HFFc6 (cell line): ENCODE measurements at places on chromosomes 5 and 9. TPM values are rescaled to one million over a fixed set of nuclear protein-coding genes. Genes with fewer than 3 reads are reported as not detected.

TMEM174 gene
- total RNA-seq: not detected in 3 replicates

GRCh38 chr5:150350524-150351344, 6.8 kb upstream of the TCOF1 start:
- no peak overlapping the region for H3K4me3 ChIP-seq
- peaks cover 30% of the 10 kb centered on the region for H3K4me1 ChIP-seq
- peaks cover under 1% of the 10 kb centered on the region for H3K27me3 ChIP-seq
- H3K36me3 ChIP-seq: no peaks in the 10 kb centered on the region
- DNase-seq: peak; percentile 71

DNA sequence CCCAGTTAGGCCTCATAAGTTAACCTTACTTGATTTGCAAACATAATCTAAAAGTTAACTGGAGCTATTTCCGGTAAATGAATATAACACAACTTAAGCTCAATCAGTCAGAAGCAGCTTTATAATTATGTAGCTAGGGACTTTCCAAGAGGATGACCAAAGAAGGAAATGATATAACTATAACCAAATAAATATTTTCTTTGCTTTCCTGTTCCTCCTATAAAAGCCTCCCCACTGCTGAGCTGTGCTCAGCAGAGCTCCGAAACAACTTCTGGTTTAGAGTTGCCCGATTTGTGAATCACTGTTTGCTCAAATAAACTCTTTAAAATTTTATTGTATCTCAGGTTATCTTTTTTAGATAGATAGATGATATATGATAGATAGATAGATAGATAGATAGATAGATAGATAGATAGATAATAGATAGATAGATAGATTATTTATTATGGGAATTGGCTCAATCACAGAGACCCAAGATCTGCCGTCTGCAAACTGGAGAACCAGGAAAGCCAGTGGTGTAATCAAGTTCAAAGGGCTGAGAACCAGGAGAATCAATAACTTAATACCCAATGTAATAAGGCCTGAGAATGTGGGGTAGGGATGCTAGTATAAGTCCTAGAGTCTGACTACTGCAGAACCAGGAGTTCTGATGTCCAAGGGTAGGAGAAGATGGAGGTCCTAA, 19.3 kb upstream of the TMEM161B start:
- H3K4me3 ChIP-seq: no peak overlapping the region
- H3K4me1 ChIP-seq: no peaks in the 10 kb centered on the region
- no peaks in the 10 kb centered on the region for H3K36me3 ChIP-seq
- no peaks in the 10 kb centered on the region for H3K27me3 ChIP-seq
- H3K27ac ChIP-seq: no peak overlapping the region

GRCh38 chr5:152405145-152405544, at the start of gene NMUR2:
NMUR2 (minus strand) TSS chr5:152405279; CDS start chr5:152405113, 166 bp downstream.
- H3K4me3 ChIP-seq: no peak within 1 kb of the TSS
- no peak within 1 kb of the TSS for H3K27ac ChIP-seq
- H3K27me3 ChIP-seq: no peaks in the 10 kb centered on the region
- H3K36me3 ChIP-seq: no peaks in the 10 kb centered on the region
- no peaks in the 10 kb centered on the region for H3K4me1 ChIP-seq

MCC gene
- total RNA-seq: 3.4 to 5.0 TPM (median 3.5 TPM) in 3 replicates

HMHB1 gene
- not detected in 3 replicates for total RNA-seq

SV2C gene
- total RNA-seq: not detected in 2 replicates

- DNase-seq: no peak
- peak overlapping the region; percentile 36; the same call in 1 of the 2 replicates for H3K4me3 ChIP-seq
- no peaks in the 10 kb centered on the region for H3K36me3 ChIP-seq
- H3K27me3 ChIP-seq: no peaks in the 10 kb centered on the region; the same call in none of the 2 replicates
- peak overlapping the region; percentile 89 for H3K27ac ChIP-seq
- H3K4me1 ChIP-seq: peaks cover 79% of the 10 kb centered on the region
Measured at GRCh38 chr9:72443855-72444254, 77.6 kb upstream of the TMC1 start.

LCNL1 gene
- total RNA-seq: not detected in 3 replicates

- H3K4me1 ChIP-seq: peaks cover 57% of the 10 kb centered on the region
- peaks cover 5% of the 10 kb centered on the region for H3K36me3 ChIP-seq
- no peaks in the 10 kb centered on the region; the same call in 1 of the 2 replicates for H3K27me3 ChIP-seq
- no peak for DNase-seq
- peak overlapping the region; percentile 53; the same call in 1 of the 2 replicates for H3K4me3 ChIP-seq
Measured at GRCh38 chr5:65101632-65102100, 332.9 kb downstream of the CWC27 start.

GRCh38 chr5:10021248-10021647, 228.4 kb downstream of the ATPSCKMT start:
- H3K27me3 ChIP-seq: no peaks in the 10 kb centered on the region
- H3K27ac ChIP-seq: no peak overlapping the region
- no peak overlapping the region for H3K4me3 ChIP-seq
- peaks cover 29% of the 10 kb centered on the region for H3K4me1 ChIP-seq

- no peak overlapping the region for H3K27ac ChIP-seq
- DNase-seq: no peak
- H3K4me1 ChIP-seq: no peaks in the 10 kb centered on the region
- peaks cover 11% of the 10 kb centered on the region; the same call in 1 of the 2 replicates for H3K36me3 ChIP-seq
Measured at GRCh38 chr5:71652803-71653543, 65.8 kb downstream of the MCCC2 start.

DNA sequence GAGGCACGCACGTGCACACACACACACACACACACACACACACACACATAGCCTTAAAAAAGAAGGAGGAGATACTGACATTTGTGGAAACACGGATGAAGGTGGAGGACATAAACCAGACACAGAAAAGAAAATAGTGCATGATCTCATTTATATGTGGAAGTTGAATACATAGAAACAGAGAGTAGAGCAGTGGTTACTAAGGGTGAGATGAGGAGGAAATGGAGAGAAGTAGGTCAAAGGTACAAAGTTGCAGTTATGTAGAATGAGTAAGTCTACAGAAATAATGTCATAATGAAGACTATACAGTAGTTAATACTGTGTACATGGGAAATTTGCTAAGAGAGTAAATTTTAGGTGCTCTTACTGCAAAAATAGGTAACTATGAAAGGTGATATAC, 412.2 kb upstream of the CDH9 start:
- H3K4me3 ChIP-seq: peak overlapping the region; percentile 51; the same call in 1 of the 2 replicates
- H3K27me3 ChIP-seq: no peaks in the 10 kb centered on the region; the same call in 1 of the 2 replicates
- peak overlapping the region; percentile 22 for H3K27ac ChIP-seq
- peaks cover 25% of the 10 kb centered on the region for H3K4me1 ChIP-seq
- DNase-seq: peak; percentile 27

GRCh38 chr9:12764150-12764549, 10.7 kb upstream of the LURAP1L start:
- no peaks in the 10 kb centered on the region for H3K4me1 ChIP-seq
- DNase-seq: no peak
- H3K36me3 ChIP-seq: no peaks in the 10 kb centered on the region

DNA sequence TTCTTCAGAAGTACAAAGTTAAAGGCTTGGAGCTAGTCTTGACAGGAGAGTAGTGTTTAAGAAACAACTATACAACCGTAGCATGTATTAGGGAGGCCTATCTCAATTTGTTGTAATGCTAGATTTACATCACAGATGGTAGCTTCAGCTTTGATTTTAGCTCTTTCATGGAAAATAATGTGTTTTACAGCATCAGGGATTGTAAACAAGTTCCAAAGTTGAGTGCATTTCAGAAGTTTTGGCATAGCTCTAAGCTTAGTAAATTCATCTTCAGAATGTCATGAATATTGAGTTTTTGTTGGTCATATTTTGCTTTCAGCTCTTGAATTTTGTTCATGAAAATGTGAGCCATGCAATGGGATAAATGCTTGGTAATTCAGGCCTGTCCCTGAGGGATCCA, 30.7 kb downstream of the SLC44A1 start:
- H3K27ac ChIP-seq: no peak overlapping the region
- H3K36me3 ChIP-seq: no peaks in the 10 kb centered on the region
- no peak for DNase-seq
- H3K4me1 ChIP-seq: peaks cover 17% of the 10 kb centered on the region
